Stimulated activated CD4-positive, alpha-beta T cell treated with anti-CD3 and anti-CD28 coated beads, Interleukin-1b, Interleukin-23, amount 100 ng/mL, for 1 hour (primary cell): ENCODE measurements at places on chromosomes 4 and X.

- DNase-seq: no peak
These were observed 30.9 kb downstream of the NLGN3 start for GRCh38 chrX:71175531-71175930.

DNA sequence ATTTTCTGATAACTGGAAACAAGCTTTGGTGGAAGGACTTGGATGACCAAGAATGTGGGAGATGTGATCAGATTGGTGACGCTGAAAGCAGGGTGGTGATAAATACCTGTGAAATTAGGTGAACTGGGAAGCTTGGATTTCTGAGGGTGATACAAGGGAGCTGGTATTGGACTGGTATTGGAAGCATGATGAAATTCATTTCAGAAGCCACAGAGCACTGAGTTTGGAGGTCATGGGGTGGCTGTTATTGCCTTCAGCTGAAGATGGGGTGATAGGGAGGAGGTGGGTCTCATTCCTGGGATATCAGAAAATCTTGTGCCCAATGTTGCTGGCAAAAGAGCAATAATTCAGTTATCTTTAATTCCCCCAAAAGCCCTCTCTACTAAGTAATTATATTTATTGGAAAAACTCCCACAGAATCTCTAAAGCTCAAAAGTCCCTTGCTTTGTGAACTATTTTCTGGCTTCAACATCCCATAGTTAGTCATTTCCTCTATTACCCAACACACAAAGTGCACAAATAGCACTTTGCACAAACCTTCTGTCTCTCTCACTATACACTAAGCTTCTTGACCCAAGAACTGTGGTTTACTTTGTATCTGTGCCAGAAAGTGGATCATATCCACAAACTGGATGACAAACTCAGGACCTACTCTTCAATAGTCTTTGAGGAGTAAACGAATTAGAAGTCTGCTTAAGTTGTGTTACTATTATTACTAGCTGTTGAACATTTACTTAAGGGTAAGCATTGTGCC is 23.1 kb upstream of the CAMK2D start:
- DNase-seq: no peak

DNA sequence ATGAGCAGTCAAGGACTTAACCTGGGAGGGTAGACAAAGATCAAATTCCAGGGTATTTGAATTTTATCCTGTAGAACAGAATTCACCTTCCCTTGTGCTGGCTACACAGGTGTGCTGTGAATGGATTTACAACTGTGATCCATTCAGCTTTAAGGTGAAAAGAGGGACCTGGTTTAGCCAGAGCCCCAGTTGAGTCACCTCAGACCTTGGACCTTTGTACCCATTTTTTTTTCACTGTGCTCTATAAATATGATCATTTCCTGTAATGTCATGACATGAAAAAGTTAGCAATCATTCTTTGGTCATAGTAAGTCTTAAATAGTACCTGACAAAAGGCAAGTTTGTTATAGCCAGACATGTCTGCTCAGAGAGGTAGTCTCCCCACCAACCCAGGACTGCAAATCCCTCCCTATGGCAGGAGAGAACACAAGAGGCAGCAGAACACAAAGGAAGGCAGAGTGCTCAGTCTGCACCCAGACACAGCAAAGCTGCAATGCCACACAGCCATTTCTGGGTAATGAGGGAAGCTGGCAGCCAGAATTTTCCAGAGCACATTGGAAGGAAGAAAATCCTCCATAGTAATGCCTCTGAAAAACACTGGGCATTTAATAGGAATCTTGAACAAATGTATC is 77.9 kb downstream of the CXXC4 start:
- no peak for DNase-seq

DNA sequence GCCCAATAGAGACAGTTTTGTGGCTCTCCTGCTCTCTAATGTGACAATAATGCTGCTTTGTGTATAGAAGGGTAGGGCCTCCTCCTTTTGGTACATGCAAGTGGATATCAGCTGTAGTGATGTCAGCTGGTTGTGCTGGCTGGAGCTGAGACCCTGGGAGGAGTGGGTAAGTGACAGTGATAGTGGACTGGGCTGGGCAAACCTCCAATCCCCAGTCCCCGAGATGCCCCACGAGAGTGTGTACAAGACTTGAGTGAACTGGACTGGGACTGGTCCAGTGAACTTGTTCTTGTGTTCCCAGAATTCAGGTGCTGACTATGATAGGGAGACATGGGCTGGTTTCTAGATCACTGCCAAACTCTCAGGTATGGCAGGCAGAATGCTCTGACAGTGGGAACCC is 583.6 kb upstream of the PCDH10 start:
- no peak for DNase-seq
